Activated T-cell treated with anti-CD3 and anti-CD28 coated beads, Interleukin-2, amount 50 U/mL, for 72 hours (primary cell): ENCODE measurements at places on chromosomes 2 and 18. TPM values are rescaled to one million over a fixed set of nuclear protein-coding genes. Genes with fewer than 3 reads are reported as not detected.

Gene PSMA8
- total RNA-seq: 0.81 TPM

Gene ALPG
- not detected for total RNA-seq

Gene CROCC2
- not detected for total RNA-seq

Gene BCL11A
- total RNA-seq: 1.00 TPM

Gene MRO
- not detected for total RNA-seq

Gene RAB1A
- 85.3 TPM for total RNA-seq
